ENCODE measurements at places on chromosomes 4 and X. TPM values are rescaled to one million over a fixed set of nuclear protein-coding genes. Genes with fewer than 3 reads are reported as not detected.
A peak's percentile ranks its signal among the peaks of the same experiment; 100 is the strongest.

GRCh38 chrX:3771766-3772165 lies 58.3 kb upstream of the PRKX start:
- no peak overlapping the region for H3K4me3 ChIP-seq
- no peaks in the 10 kb centered on the region for H3K27me3 ChIP-seq
- no peak overlapping the region for H3K27ac ChIP-seq

GRCh38 chr4:161428180-161428965 lies 735.4 kb downstream of the FSTL5 start:
- no peaks in the 10 kb centered on the region for H3K36me3 ChIP-seq
- H3K4me3 ChIP-seq = no peak overlapping the region
- no peaks in the 10 kb centered on the region for H3K4me1 ChIP-seq
- no peak for DNase-seq

GRCh38 chr4:153421941-153422340 lies 44.2 kb upstream of the TMEM131L start:
- no peak for DNase-seq
- no peaks in the 10 kb centered on the region for H3K27me3 ChIP-seq
- no peak overlapping the region for H3K4me3 ChIP-seq
- no peaks in the 10 kb centered on the region for H3K4me1 ChIP-seq

DNA sequence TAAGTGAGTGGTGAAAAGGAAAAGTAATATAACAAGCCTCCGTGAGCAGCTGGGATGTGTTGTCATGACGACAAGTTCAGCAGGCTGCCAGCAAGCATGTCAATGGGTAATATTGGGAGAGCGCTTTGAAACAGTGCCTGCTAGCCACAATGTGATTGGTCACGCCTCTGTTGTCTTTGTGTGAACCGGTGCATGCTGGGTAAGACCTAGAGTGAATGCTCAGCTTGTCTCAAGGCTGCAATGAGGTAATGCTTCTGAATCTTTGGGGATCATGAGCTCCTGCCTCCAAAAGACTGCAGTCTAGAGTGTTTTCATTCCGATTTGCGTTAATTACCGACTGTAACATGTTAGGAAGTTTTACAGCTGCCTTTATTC lies 54.9 kb downstream of the STOX2 start:
- H3K27ac ChIP-seq = no peak overlapping the region
- no peaks in the 10 kb centered on the region for H3K4me1 ChIP-seq
- no peak for DNase-seq
- H3K36me3 ChIP-seq = no peaks in the 10 kb centered on the region
- H3K4me3 ChIP-seq = peak overlapping the region; percentile 4

DNA sequence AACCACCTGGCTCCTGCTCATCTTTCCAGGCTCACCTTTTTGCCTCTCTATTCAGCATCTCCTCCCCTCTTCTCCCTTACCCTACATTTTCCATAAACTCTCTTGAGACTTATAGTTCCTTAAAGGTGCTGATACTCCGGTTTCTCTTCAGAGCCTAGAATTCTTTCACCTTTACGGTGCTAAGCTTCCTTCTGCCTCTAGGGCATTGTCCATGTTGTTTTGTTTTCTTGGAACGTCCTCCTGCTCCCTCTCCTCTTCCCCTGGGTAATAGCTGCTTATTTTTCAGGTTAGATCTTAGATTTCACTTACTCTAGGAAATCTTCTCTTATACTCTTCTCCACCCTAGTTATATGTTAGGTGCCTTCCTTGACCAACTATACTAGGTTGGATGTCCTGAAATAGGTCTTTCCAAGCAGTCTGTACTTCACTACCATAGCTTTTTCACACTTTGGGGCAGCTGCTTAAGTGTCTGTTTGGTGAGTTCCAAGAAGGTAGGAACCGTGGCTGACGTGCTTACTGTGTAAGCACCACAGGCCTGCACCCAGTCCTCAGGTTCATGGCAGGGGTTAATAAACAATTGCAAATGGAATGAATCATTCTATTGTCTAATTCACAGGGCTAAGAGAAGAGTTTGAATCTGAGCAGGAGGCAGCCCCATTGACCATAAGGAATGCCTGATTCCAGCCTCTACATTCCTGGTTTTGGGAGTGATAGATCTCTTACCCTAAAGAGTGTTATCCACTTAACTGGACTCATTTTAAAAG lies 227.5 kb downstream of the MGST2 start:
- H3K27me3 ChIP-seq = no peaks in the 10 kb centered on the region
- H3K36me3 ChIP-seq = no peaks in the 10 kb centered on the region
- no peaks in the 10 kb centered on the region for H3K4me1 ChIP-seq
- DNase-seq = no peak
- no peak overlapping the region for H3K27ac ChIP-seq
- no peak overlapping the region for H3K4me3 ChIP-seq

DNA sequence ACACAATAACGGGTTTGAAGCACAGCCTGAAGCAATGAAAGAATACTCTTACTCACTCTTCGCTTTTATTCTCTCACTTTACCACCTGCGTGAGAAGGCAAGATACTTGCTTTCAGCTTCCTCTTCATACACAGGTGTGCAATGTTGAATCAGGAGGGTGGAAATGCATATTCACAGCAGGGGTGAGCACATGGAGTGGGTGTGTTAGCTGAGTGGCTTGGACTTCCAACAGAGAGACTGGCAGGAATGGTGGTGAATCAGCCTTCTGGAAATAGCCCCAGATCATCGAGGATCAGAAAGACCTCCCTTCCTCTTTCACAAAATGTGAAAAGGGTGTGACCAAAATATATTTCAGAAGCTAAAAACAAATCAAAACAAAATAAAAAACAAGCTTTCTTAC lies 521.2 kb downstream of the STIM2 start:
- H3K27me3 ChIP-seq = no peaks in the 10 kb centered on the region
- no peak overlapping the region for H3K4me3 ChIP-seq
- DNase-seq = no peak
- no peaks in the 10 kb centered on the region for H3K36me3 ChIP-seq
- H3K27ac ChIP-seq = no peak overlapping the region
- H3K4me1 ChIP-seq = no peaks in the 10 kb centered on the region

- H3K27ac ChIP-seq = no peak overlapping the region
- H3K4me1 ChIP-seq = no peaks in the 10 kb centered on the region
- DNase-seq = no peak
- no peaks in the 10 kb centered on the region for H3K36me3 ChIP-seq
- no peak overlapping the region for H3K4me3 ChIP-seq
Observed at GRCh38 chr4:102624505-102624904, 123.3 kb downstream of the NFKB1 start.

DNA sequence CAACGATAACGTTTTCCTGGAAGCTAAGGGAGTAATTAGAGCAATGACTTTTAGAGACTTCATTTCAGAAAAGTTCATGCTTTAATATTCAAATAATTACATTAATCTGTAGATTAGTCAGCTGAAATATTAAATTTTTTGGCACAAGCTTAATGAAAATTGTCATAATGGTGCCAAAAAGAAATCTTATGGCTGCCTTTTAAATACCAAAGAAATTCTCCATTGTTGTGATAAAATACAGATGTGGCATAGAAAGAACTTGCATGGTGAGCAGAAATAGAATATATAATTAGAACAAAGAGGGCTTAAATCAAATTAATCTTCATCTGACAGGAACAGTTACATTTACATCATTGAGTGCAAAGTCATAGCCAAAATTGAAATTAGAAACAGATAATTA lies 263.5 kb downstream of the AFF2 start:
- no peak for DNase-seq
- H3K27me3 ChIP-seq = no peaks in the 10 kb centered on the region
- no peaks in the 10 kb centered on the region for H3K4me1 ChIP-seq
- no peak overlapping the region for H3K27ac ChIP-seq

- DNase-seq = no peak
- H3K27me3 ChIP-seq = no peaks in the 10 kb centered on the region
- H3K4me3 ChIP-seq = no peak overlapping the region
Observed at GRCh38 chr4:105022811-105023667, 123.6 kb upstream of the TET2 start.

DNA sequence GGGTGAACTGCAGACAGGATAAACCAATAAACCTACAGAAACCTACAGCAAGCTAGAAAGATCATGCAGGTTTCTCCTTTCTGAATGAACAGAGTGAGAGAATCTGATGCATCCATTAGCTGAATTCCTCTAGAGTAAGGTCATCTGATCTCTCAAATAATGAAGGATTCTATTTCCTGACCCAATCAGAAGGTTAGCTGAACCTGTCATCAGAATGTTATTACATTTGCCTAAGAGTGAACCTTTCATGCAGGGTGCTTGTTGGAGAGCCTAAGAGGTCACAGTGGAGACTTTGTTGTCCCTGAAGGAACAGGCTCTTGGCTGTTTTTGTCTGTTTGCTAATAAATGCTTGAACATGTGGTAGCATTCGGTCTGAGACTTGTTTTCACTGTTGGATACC lies 24.0 kb downstream of the MEPE start:
- no peak overlapping the region for H3K27ac ChIP-seq
- no peaks in the 10 kb centered on the region for H3K36me3 ChIP-seq
- no peaks in the 10 kb centered on the region for H3K27me3 ChIP-seq
- no peaks in the 10 kb centered on the region for H3K4me1 ChIP-seq

DNA sequence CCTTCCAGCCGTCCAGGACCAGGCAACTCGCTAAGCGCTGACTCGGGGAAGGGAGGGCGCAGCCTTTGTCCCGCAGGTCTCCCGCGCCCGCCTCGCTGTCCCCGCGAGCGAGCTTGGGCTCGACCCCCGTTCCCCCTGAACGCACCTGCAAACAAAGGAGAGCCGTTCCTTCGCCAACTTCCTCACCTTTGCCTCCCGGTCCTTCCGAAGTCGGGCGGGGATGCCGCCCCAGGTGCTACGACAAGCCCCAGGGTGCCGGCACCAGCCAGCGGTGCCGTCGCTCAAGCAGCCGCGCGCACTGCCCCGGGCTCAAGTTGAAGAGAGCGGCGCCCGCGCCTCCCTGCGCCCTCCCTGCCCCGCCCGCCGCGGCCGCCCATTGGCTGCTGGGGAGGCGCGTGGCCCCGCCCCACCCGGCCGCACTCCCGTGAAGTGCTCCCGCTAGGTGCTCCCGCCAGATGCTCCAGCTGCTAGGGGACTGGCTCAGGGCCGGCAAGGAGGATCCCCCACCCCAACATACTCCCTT lies 107.1 kb downstream of the NSUN7 start:
- peak; percentile 79 for DNase-seq
- H3K4me1 ChIP-seq = no peaks in the 10 kb centered on the region
- no peaks in the 10 kb centered on the region for H3K27me3 ChIP-seq
- peak overlapping the region; percentile 40 for H3K4me3 ChIP-seq
- no peak overlapping the region for H3K27ac ChIP-seq
- no peaks in the 10 kb centered on the region for H3K36me3 ChIP-seq

- DNase-seq = no peak
- H3K4me3 ChIP-seq = no peak overlapping the region
- no peaks in the 10 kb centered on the region for H3K27me3 ChIP-seq
- peaks cover 3% of the 10 kb centered on the region for H3K4me1 ChIP-seq
Observed at GRCh38 chr4:143288171-143288570, 48.5 kb upstream of the GAB1 start.

DNA sequence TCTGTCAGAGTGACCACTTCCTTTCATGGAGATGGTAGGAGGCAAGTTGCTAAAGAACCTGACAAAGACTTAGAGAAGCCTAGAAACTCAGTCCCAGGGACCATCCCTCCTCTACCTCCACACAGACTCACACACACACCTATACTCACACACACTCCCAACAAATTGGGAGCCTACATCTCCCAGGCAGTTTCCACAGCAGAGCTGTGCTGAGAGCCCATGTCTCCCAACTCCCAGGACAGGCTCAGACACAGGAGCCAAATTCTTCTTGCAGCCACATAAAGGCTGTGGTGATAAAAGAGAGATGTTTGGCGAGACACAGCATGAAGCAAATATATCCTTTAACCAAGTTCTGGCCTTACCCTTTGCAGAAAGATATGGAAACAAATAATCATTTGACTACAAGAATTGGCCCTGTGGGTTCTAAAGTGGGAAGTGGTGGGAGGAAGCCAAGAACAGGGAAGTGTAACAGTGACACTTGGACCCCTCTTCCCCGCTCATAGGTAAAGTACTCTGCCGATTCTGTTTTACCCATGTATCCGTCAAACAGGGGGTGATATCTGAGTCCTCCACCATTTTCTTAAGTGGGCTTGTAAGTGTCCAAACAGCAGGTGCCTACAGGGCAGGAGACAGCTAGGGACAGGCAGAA lies 11.0 kb upstream of the IDS start:
- H3K4me3 ChIP-seq = no peak overlapping the region
- H3K4me1 ChIP-seq = no peaks in the 10 kb centered on the region
- no peaks in the 10 kb centered on the region for H3K27me3 ChIP-seq
- no peak overlapping the region for H3K27ac ChIP-seq

DNA sequence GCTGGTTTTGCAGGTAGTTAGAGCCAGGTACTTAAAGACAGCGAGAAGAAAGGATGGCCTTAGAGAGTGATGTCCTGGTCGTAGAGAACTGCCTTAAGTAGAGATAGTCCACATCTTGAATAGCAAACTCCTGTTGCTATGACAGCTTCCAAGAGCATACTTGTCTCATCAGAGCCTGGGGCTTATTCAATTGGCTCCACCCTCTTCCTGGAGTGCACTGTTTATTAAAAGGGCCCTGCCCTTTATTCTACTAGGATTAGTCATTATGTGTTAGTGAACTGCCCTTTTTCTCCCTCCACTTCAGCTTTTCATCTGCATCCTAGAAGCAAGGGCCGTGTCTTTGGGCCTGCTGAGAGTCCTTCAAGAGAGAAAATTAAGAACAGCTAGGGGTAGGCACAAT lies 94.5 kb upstream of the EOLA2 start:
- no peak overlapping the region for H3K4me3 ChIP-seq
- no peaks in the 10 kb centered on the region for H3K4me1 ChIP-seq
- no peak overlapping the region for H3K27ac ChIP-seq
- DNase-seq = no peak
- H3K36me3 ChIP-seq = no peaks in the 10 kb centered on the region

GRCh38 chr4:23887989-23888388 lies 1.9 kb downstream of the PPARGC1A start:
- no peaks in the 10 kb centered on the region for H3K4me1 ChIP-seq
- DNase-seq = no peak
- no peak overlapping the region for H3K27ac ChIP-seq
- H3K36me3 ChIP-seq = no peaks in the 10 kb centered on the region
- H3K4me3 ChIP-seq = no peak overlapping the region
- no peaks in the 10 kb centered on the region for H3K27me3 ChIP-seq

The SUPT20HL2 gene
- not detected for total RNA-seq

The SMIM10L2A gene
- 0.42 TPM for total RNA-seq

The MAGEC3 gene
- 0.99 TPM for total RNA-seq

The MRPL1 gene
- 19.6 TPM for total RNA-seq

The MAMLD1 gene
- total RNA-seq = 7.9 TPM

The HCCS gene
- total RNA-seq = 18.1 TPM

The FGF13 gene
- 13.8 TPM for total RNA-seq

The MFAP3L gene
- total RNA-seq = 10.1 TPM

The POLN gene
- total RNA-seq = 3.2 TPM

The ZFP92 gene
- 0.88 TPM for total RNA-seq

The TLR1 gene
- total RNA-seq = 29.7 TPM

Data from aorta (tissue), 5 donors.